ENCODE measurements at places on chromosomes 3 and 15.

DNA sequence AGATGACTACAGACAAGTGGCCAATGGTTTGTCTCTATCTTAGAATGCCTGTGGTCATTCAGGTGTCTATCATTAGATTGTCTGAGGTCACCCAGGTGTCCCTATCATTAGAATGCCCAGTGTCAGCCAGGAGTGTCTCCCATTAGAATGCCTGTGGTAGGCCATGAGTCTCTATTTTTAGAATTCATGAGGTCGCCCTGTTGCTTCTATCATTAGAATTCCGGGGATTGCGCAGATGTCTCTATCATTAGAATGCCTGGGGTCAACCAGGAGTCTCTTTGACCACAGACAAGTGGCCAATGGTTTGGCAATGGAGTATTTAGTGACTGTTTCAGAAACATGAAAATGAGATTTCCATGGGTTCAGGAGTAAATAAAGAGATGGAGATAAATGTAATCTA, 7.6 kb downstream of the RTP2 start:
- DNase-seq: no peak

DNA sequence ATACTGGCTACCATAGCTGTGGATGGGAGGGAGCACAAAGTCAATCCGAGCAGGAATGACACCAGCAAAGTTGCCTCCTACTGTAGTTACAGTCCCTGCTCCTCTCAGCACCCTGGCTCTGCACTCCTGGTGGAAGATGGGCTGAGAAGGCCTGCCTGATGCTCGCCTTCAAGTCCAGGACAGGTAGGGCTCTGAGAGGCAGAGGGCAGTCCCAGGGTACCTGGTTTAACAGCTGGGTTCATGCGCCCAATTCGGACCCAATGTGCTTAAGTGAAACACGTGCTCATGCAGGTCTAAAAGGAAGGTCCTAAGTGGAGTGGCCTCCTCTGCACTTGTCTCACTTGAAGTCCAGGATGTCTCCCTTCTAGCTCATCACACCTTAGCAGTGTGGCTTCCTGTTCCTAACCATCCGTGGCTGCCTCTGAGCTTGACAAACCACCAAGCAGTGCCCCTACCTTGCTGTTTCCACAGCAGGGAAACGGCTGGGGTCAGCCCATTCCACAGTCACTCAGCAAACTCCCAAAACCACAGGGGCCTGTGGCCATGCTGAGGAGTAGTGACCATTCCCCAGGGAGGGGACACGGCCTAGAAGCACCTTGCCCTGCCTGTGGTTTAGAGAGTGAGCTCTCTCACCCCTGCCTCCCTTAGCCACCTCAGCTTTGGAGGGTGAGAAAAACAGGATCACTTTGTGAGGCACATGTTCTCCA, 3.9 kb upstream of the MUSTN1 start:
- DNase-seq: no peak

DNA sequence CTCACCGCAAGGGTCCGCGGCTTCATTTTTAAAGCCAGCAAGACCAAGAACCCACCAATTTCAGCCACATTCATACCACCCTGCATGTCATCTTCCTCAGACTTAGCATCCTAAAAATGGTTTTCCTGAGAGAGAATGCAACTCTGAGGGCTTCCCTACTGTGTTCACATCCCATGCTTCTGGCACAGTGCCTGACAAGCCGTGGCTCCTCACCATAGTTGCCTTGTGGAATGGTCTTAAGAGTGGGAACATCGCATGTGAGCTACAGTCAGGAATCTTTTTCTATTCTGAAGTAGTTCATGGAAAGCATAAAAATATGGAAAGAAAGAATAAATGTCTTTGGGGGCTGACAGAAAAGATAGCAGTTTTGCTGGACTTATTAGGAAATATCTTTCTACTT, 120.3 kb downstream of the RAP2B start:
- DNase-seq: peak; percentile 1

DNA sequence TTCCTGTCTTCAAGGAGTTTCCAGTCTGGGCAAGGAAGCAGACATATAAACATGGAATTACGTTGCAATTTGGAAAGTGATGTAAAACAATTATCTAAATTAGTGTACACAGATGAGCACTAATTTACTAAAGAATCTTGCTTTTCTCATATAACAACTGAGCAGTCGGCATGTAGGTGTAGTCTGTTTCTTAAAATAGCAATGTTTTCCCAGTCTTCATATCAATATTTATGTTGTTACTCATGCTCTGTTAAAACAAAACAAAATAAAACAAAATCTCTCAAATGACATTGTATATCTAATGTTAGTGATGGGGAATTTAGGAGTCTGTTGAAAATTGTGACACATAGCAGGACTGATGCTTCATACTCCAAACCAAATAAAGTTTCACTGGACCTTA, 75.6 kb downstream of the SAMMSON start:
- DNase-seq: no peak

DNA sequence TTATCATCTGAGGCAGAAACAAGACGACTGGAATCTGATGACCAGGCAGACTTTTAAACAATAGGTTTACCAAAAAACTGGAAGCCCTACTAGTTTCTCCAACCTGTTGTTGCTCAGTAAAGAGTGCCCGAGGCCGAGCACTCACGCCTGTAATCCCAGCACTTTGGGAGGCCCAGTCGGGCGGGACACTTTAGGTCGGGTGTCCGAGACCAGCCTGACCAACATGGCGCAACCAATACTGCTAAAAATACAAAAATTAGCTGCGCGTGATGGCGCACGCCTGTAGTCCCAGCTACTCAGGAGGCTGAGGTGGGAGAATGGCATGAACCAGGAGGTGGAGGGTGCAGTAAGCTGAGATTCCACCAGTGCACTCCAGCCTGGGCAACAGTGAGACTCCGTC, 1.1 kb upstream of the WDR5B start:
- DNase-seq: no peak

GRCh38 chr3:130354430-130354829, 9.0 kb downstream of the COL6A5 start:
- no peak for DNase-seq

- peak; percentile 33 for DNase-seq
Measured at GRCh38 chr3:42031808-42032480, 59.2 kb upstream of the TRAK1 start.

- no peak for DNase-seq
Measured at GRCh38 chr15:88125576-88125975, 131.0 kb downstream of the NTRK3 start.

DNA sequence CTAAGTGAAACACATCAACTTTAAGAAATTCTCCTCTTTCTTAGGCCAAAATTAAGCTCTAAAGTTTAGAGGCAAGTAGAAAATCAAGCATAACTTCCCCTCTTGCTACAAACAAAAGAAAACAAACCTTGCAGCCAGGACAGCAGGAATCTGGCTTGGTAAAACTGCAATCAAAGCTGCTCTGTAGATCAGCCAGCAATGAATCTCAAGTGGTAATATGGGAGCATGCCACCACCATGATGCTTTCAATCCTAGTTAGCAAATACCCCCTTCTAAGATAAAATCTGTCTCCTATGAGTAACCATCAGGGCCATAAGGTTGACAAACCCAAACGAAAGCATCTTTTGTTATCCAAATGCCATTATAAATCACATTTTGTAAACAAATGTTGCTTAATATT, 208.3 kb upstream of the PLSCR5 start:
- no peak for DNase-seq

GRCh38 chr3:172129498-172129849, 90.1 kb downstream of the FNDC3B start:
- no peak for DNase-seq
